Activated T-helper 1 cell treated with anti-CD3 and anti-CD28 coated beads, Interleukin-2, amount 50 U/mL, for 16 hours (primary cell): ENCODE measurements at places on chromosomes 2 and 18.

DNA sequence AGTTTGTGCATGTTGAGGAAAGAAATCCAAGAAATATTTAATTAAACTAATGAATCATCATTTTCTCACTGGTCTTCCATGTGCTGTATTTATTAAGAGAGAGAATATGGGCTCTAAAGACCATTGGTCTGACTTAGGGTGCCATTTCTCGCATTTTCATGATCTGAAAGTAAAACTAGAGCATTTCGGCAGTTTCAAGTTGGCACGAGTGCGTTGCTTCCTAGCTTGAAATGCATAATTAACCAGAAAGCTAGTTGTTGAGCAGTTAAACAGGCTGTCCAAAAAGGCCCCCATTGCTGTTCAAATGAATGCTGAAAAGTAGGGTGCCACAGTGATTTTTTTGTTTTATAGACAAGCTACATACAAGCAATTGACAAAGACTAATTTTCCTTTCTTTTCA lies 47.4 kb downstream of the SLC8A1 start:
- no peak for DNase-seq

DNA sequence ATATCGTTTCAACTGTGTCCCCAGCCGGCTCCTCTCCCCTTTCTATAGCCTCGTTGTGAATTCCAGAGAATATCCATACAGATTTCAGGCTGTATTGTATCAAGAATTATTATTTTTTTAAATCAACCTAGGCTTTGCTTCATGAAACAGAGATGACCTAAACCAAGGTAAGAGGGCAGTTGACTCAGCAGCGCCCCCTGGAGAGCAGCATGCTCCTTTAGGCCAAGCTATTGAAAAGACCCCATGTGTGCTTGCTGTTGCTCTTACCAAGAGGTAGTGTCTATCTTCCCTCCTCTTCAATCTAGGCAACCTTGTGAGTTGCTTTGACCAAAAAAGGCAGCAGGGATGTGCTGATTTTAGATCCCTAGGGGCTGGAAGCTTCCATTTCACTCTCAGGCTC lies 426.7 kb upstream of the SMIM21 start:
- no peak for DNase-seq

DNA sequence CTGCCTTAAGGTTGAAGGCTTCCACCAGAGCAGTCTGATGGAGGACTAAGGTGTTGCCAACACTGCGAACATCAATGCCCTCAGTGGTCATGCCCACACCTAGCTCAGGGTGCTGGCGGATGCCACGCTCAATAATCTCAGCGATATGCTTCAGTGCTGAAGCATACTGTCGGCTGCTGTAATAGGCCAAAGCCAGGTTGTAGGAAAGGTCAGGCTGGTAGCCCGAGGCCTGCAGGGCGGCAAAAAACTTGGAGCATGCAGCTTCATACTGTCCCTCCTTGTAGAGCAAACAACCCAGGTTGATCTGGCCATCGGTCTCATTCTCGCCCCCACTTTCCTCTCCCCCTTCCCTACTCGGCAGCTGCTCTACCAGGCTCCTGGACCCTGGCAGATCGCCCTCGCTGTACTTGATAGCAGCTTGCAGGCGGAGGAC lies 159.4 kb downstream of the AGPS start:
- no peak for DNase-seq

- DNase-seq, result no peak
Observed at GRCh38 chr18:69032009-69032408, 234.1 kb downstream of the CCDC102B start.

DNA sequence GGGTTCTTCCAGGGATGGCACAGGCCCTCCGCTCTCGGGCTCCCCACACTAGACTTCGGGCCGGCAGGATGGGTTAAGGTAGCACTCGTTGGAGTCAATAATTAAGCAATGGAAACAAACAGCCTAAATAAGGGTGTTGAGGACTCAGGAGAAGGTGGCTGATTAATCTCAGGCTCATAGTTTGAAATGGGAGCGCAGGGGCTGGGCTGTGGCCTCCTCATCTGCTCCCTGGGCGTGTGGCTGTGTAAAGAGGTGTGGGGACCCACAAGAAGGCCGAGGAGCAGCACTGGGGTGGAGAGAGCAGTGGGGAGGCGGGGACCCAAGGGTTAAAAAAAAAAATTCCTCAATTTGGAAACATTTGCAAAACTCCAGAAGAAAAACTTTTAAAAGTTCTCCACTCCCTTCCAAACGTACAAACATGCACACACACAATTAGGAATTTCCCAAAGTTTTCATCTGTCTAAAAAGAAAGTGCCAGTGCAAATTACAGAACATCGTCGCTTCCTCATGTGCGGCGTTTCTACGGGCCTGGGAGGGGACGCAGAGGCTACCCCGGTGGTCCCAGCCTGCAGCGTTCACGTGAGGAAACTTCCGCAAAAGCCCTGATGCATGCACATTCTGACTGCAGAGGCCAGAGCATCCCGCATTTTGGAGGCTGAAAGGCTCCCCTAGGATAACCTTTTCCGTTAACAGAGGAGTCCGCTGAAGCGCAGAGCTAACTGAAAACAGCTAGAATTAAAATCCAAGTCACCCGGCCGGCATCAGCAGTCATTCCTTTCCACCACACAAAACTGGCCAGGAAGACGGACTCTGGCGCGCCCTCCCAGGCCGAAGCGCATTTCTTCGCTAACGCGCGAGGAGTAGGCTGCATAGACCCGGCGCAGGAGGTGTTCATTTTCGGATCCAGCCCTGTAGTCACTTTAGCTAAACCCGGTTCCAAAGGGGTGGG lies 1.0 kb upstream of the TUBB6 start:
- no peak for DNase-seq

GRCh38 chr2:101446869-101447268 lies 28.0 kb downstream of the RFX8 start:
- no peak for DNase-seq

DNA sequence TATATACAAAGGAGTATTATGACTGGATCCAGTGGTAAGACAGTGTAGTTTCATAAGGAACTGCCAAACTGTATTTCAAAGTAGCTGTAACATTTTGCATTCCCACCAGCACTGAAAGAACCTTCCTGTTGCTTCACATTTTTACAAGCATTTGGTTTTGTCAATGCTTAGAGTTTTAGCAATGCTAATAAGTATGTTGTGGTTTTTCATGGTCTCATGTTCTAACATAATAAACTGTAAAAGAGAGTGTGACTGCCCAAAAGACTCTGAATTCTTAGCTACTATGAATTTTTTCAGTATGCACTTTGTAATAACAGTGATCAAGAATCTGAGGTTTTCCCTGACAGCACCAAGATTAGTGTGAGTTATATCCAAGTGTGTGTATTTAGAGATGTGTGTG lies 604.2 kb downstream of the XIRP2 start:
- no peak for DNase-seq

DNA sequence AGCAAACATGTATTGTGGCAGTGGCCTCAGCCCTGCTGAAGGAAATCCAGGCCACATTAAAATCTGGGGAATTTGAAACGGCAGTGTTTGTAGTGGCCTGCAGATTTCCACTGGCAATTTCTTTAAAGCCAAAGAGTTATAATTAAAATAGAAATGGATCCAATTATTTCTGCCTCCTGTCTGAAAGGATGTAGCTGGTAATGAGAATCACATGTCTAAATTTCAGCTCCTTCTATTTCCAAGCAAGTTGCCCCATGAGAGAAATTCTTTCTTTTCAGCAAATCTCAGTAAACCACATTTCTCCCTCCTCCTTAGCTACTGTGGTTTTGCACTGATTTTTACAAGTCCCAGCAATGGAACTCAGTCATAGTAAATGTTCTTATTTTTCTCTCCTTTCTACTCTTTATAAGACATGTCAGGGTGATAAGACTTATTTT lies 55.4 kb upstream of the ZNF396 start:
- DNase-seq, result no peak

- DNase-seq, result no peak
Observed at GRCh38 chr2:173354073-173354581, 545 bp upstream of the CDCA7 start.

DNA sequence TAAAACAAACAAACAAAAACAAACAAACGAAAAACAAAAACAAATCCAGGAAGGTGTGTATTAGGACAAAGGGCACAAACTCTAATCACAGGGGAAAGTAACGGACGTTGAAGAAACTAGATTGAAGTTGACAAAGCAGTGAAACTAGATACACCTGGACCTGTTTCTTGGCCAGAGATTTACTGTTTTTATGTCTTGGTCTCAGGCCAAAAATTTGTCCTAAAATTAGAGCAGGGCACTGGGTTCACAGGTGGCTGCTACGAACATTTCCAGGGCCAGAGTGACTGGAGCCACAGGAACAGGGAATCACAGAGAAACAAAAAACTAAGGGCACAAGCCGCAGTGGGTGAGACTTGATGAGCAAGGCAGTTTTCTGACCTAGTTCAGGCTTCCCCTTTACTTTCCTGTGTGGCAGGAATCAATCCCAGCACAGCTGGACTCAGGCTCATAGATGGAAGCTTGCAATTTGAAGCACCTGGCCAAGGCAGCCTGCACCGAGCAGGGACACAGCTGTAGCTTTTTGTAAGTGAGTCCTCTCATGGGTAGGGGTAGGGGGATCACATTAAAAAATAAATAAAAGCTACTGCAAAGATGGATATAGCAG lies 329.4 kb downstream of the DLGAP1 start:
- DNase-seq, result no peak

GRCh38 chr2:157837851-157838441 lies 38.2 kb downstream of the ACVR1 start:
- no peak for DNase-seq

DNA sequence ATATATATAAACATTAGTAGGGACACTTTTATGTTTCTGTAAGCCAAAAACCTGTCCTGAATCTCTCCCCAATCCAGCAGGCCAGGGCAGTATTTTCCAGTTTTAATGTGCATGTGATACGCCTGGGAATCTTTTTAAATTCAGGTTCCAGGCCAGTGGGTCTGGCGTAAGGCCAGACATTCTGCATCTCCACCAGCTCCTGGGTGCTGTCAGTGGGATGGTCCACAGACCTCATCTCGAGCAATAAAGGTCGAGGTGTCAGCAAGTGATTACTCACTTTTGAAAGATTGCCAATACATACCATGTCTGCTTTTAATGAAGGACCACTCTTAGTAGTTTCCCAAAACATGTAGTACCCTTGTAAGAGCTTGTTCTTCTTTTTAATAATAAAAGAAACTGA lies 189.9 kb upstream of the SH3BP4 start:
- no peak for DNase-seq

DNA sequence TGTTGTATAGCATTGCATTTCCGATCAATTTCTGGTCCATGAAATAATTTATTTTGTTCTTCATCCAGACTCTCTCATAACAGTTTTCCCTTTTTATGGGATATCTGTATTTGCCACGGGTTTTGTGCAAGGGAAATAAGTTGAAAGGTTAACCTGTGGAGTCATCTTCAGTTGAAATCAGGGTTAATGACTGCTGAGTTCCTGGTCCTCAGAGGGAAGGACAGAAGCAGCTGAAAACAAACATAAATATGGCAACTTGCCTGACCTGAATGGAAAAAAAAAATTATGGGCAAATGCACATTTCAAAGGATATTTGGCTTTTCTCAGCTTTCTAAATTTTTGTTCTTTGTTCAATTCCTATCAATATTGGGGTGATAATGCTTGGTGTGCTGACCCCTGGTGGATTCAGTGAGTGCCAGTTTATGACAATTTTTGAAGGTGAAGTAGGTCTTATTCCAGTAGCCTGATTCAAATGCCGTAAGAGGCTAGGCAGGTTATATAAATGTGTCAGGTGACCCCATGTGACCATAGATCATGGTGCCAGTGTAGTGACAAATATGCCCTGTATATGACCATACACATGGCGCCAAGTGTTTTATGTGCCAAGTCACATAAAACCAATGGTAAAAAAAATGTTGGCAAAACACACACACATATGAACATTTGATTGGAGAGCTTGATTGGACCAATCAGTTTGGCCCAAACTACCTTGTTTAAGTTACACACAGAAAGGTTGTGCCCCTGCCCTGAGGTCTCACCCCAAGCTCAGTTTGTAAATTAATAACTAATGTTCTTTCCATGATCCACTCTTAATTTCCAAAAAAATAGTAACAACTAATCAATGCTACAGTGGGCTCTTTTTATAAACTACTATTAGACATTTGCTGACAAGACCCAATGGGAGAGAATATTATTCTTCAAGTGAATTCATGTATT lies 47.6 kb upstream of the FAM124B start:
- DNase-seq, result no peak

- DNase-seq, result no peak
Observed at GRCh38 chr2:27033253-27033852, 588 bp downstream of the TMEM214 start.

GRCh38 chr2:26491563-26492167 lies 13.7 kb upstream of the OTOF start:
- DNase-seq, result no peak
